Muscle of back (tissue), 13 donors: ENCODE measurements at places on chromosomes 12 and 14.

- DNase-seq, result no peak
These were observed 11.0 kb downstream of the HNRNPC start for GRCh38 chr14:21258005-21258888.

DNA sequence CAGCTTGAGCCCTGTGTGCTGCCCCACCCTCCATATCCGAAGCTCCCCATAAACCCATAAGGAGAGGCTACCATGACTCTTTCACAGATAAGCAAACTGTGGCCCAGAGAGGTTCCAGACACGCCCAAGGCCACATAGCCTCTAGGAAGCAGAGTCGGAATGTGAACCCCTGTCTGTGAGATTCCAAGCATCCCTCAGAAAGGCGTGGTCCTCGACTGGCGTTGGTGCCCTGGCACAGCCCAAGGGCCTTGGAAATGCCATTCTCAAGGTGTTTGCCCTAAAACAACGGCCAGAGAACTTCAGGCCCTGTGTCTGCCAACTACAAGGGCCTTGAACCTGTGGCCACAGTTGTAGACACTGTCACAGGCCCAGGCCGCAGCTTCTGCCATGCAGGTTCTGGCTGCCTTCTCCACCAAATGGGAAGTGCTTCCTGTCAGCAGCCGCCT lies 8.5 kb upstream of the DIO3 start:
- no peak for DNase-seq

DNA sequence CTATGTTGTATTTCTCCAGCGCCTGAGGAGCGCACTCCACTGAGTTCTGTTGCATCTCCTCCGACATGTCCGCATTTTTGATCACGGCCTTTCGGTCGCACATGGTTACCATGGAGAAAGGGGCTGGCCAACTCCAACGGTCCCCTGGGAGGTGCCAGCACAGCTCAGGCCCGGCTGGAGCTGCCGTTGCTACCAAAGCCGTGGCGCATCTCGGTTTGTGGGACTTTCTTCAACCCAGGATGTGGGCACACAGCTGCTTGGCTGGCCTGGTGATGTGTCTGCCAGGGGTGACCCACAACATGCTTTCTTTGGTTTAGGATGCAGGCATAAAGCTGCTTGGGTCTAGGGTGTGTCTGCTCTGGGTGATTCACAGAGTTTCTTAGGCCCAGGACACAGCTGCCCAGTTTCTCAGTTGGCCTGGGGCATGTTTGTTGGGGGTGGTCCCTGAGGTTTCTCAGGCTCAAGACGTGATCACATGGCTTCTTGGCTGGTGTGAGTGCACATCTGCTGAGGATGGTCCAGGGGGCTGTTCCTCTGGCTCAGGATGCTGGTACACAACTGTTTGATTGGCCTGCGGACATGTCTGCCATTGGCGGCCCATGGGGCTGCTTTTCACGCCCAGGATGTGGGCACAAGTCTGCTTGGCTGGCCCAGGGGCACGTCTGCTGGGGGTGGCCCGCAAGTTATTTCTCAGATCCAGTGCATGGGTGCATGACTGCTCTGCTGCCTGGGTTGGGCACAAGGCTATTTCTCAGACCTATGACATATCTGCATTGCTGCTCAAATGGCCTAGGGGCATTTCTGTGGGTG lies 25.9 kb upstream of the GTF2A1 start:
- no peak for DNase-seq

- no peak for DNase-seq
These were observed 42.1 kb downstream of the PRMT8 start for GRCh38 chr12:3532931-3533702.

- DNase-seq, result no peak
These were observed 77.1 kb upstream of the NUDT4 start for GRCh38 chr12:93300611-93301021.

DNA sequence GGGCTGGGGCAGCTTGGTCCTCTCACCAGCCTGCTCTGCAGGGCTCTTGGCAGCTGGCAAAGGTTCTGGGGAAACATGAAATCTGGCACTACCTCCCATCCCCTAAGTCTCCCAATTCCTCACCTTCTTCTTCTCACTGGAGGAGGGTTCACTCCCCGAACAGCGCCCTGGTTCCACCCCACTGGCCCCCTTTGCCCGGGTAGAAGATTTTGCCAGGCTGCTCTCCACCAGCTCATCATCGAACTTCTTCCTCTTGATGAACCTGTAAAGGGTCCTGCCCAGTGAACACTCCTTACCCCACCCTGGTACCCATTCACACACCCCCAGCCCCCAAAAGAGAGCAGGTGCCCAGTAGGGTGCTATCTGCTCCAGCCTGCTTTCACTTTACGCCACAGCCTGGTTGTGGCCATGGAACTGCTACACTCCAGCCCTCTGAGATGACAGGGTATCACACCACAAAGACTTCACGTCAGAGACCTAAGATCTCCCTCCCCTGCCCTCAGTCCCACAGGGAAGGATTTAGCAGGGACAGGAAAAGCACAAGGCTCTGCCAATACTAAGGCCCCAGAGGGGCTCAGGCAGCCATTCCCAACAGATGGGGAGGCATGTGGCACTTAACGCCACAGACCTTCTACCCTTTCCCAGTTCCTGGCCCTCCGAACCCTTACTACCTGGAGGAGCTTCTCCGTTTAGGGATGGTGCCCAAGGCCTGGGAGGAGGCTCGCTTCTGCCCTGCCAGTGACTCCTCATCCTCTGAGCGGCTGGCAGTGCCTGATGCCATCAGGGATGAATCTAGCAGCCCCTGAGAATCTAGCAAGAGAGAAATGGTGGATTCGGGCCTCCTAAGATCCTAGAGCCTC lies 2.3 kb downstream of the MCRS1 start:
- DNase-seq, result no peak

DNA sequence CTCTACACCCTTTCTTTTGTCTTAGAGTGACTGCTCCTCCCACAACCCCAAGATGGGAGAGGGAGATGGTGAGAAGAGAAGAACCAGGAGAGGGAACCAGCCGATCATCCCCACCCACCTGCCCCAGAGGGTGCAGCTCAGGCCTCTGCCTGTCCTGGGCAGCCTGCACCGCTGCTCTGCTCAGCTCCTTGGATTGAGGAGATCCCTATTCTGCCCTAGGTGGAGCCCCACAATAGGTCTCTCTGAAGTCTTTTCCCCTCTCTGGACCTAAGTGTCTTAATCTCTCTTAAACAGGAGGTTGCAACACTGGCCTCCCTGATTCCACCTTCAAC lies 2.2 kb downstream of the ANKRD33 start:
- DNase-seq, result no peak

- no peak for DNase-seq
These were observed 1.5 kb upstream of the TM7SF3 start for GRCh38 chr12:27015730-27016076.

GRCh38 chr12:99176871-99177270 lies 470.7 kb upstream of the GARIN6 start:
- no peak for DNase-seq

DNA sequence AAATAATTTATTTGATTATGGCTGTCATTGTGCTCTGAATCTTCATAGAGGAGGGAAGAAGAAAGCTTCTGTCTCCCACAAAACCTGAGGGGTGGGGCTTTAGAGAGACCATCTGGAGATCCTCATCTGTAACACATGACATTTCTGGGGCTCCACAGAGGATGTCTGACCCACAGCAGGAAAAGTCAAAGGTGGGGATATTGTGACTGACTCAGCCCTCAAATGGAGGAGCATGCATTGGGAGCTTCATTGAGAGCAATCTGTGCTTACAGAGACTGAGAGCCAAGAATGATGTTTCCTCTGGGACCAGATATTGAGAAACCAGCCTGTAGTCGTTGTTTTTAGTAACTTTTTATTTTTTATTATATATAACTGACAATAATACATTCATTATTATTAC lies 158.7 kb downstream of the SYT1 start:
- DNase-seq, result no peak

DNA sequence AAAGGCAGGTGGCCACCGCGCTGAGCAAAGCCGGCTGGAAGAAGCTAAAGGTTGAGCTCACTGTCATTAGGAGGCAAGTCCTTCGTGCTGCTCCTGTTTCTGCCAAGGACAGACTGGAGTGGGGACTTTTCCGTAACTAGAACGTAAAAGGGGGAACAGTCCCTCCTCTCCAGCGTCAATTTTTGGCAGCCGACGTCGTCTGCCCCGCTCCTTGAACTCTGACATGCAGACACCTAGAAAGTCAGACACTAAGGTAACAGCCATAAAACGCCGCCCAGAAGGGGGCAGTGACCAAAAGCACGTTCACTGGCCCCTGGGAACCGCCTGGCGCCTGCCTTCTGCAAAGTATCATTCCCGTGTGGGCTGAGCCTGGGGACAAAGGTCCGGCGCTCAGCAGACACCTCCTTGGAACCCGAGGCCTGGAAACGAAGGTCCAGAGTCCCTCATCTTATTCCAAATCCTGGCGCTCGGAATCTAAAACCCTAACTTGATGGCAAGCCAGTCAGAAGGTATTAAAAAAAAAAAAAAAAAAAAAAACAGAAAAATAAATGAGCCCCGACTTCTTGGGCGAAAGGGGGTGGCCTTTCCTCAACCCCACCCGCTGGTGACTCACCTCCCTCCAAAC lies 1.1 kb upstream of the LRP1 start:
- peak; percentile 71 for DNase-seq

GRCh38 chr12:103547376-103547775 lies 39.7 kb upstream of the STAB2 start:
- no peak for DNase-seq

- DNase-seq, result peak; percentile 51
These were observed 1080.3 kb downstream of the GALC start for GRCh38 chr14:86912709-86913108.

- DNase-seq, result no peak
These were observed 6.3 kb upstream of the NANOGNB start for GRCh38 chr12:7758766-7759140.

DNA sequence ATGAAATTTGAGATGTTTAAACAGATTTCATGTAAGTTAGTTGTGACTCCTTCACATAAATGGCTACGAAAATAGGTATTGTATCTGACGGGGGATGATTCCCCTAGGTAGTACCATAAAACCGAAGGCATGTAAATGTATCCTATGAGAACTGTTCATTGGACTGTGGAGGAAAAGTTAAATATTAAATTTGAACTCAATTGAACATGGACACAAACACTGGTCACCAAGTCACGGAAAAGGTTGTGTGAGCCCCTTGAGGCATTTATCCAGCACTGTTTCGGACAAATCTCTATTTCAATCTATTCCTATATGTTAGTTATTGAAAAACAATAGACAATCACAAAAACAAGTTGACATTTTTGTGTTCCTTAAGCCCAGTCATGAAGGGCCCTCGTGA lies 1014.3 kb upstream of the NOVA1 start:
- no peak for DNase-seq

- DNase-seq, result peak; percentile 83
These were observed 8.5 kb upstream of the KRT75 start for GRCh38 chr12:52442600-52443061.

DNA sequence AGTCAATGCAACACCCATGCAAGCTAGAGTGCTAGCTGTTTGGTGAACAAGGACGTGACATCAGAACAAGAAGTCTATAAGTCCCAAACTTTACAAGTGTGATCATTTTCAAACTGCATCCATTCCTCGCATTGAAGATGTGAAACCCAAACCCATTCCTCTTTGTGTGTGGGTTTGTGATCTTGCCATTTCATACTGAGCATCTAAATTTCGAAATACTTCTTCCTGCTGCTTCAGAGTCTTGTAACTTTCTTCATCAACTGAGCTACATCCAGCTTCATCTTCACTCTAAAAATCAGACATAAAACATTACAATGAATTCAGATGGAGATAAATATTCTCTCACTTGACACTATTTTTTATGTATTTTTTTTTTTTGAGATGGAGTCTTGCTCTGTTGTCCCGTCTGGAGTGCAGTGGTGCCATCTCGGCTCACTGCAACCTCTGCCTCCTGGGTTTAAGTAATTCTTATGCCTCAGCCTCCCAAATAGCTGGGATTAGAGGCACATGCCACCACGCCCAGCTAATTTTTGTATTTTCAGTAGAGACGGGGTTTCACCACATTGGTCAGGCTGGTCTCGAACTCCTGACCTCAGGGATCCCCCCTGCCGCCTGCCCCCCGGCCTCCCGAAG lies 4.8 kb upstream of the ZCCHC8 start:
- no peak for DNase-seq

DNA sequence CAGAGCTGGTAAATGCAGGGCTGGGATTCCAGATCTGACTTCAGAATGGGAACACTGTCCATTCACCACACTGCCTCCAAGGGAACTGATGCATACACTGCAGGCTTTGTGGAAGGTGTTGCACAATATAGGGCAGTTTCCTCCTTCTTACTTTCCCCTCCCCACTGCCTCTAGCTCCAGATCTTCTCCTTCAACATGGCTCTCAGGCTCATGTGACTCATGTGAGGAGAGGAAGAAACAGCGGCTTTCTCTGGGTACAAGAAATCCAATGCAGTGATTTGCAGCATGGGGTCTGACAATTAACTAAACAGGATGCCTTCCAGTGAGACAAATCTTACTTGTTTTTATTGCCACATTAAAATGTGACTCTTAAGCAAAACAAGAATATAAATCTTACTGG lies 447.6 kb upstream of the CCDC196 start:
- DNase-seq, result peak; percentile 40

DNA sequence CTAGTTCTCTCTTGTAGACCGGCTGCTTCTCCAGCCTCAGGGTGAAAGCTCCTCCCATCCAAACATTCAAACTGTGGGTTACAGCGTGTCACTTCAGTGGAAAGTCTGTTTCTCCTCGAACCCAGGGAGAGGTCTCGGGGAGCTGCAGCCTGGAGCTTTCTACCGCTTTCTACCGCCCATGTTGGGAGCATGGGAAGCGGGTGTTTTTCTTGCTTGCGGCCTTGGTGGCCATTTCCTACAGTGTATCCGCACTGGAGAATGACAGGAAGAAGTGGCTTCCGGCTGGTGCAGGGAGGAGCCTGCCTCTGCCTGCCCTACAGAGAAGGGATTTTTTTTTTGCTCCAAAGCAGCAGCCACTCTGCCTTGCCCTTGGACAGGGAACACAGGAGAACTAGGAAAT lies 21.2 kb downstream of the ZFP36L1 start:
- DNase-seq, result no peak

DNA sequence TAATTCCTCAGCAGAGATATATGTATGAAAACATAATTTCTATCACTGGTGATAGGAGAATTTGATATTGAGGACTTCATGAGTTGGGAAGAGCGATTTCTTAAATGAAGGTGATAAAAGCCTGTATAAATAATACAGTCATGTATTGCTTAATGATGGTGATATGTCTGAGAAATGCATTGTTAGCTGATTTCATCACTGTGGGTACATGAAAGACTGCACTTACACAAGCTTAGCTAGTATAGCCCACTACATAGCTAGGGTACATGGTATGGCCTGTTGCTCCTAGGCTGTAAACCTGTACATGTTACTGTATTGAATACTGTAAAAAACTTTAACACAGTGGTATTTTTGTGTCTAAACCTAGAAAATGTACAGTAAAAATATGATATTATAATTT lies 63.4 kb downstream of the ANO4 start:
- DNase-seq, result no peak

GRCh38 chr14:75492832-75493591 lies 29.3 kb upstream of the BATF start:
- no peak for DNase-seq

DNA sequence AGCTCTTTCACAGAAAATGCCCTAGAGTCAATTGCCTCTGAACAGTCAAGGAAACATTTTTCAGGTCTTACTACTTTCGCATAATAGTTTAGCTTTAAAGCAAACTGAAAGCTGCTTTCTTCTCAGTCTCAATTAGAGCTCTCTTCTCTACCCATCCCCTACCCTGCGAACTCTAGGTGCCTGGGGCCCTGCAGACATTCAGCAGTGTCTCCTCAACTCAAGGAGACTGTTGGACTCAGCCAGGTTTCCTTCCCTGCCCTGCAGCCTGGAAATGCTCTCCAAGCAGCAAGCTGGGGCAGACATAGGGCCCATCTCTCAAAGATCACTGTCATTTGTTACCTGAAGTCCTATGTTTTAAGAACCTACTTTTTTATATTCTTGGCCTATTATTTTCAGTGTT lies 312.5 kb upstream of the PRICKLE1 start:
- no peak for DNase-seq

GRCh38 chr14:89209558-89209957 lies 207.5 kb downstream of the FOXN3 start:
- no peak for DNase-seq
